GM23338 (cell line): ENCODE measurements at places on chromosomes 12 and 14. TPM values are rescaled to one million over a fixed set of nuclear protein-coding genes. Genes with fewer than 3 reads are reported as not detected.
A peak's percentile ranks its signal among the peaks of the same experiment; 100 is the strongest.

- peak; percentile 29 for DNase-seq
Measured at GRCh38 chr12:66426696-66427095, 124.4 kb downstream of the HELB start.

DNA sequence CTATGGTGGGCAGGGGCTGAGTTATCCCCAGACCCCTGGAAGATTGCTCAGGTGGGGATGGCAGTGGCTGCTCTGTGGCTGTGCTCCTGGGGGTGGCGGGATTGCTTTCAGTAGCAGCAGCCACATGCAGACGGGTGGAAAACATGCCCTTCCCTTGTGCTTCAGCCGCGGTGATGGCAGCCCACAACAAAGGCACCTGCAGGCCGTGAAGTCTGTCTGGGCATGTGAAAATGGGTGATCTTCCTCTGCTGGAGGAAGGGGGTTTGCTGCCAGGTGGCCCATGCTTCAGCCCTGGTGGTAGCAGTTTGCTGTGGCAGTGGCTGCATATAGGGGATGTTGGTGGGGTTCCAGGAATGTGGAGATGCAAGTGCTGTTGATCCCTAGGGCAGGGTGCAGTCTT lies 326.2 kb upstream of the RGS6 start:
- DNase-seq: no peak

DNA sequence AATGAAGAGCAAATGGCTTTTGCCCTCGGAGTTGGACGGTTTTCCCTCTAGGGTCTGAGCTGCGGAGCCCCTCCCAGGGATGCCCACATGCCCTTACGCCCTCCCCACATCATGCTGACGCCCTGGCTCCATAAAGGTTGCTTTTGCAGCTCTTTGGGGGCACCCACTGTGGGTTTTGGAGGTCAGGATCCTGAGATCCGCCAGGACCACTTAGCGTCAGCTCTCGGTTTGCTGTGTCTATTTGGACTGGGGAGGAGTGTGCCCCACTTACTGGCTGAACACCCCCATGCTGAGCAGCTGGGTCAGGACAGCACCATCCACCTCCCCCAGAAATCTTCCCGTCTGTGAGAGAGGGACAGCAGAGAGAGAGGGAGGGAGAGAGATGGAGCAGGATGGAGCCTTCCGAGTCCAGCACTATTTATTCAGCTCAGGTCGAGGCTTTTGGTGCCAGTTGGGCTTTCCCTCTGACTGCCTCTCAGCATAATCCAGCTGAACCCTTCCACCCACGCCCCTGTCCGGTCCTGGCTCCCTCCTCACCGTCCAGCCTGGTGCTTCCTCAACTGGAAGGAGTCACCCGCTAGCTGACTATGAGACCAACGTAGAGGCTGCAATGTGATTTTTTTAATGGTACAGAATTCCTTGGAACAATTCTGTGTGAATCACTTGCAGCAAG lies 18.9 kb upstream of the LRTM2 start:
- DNase-seq: no peak

The COCH gene
- total RNA-seq: 20.6 and 23.3 TPM in 2 replicates

DNA sequence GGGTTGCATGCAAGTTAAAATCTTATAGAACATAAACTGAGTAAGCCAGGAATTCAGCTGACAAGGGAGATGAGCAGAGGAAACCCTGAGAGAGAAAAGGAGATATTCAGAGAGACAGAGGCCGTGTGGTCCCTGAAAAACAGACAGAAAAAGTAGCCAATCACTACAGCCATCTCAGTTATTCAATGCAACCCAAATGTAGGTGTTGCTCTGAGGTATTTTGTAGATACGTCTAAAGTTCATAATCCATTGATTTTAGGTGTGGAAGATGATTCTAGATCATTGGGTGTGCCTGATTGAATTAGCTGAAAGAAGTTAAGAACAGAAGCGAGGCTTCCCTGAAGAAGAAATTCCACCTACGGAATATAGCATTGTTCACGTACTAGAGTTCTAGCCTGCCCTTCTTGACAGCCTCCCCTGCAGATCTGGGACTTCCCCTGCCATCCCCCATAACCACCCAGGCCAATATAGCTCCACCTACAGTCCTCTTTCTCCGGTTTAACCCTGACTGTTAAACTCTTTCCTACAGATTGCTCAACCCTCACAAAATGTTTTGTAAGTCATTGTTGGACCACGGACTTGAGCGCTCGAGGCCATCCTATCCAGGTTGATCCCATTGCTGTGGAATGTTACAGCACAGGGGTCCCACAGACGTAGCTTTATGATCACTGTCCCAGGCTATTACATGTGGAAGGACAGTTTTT lies 21.7 kb downstream of the AICDA start:
- peak; percentile 53 for DNase-seq

- DNase-seq: no peak
Measured at GRCh38 chr14:26996246-26996645, 398.4 kb upstream of the NOVA1 start.

DNA sequence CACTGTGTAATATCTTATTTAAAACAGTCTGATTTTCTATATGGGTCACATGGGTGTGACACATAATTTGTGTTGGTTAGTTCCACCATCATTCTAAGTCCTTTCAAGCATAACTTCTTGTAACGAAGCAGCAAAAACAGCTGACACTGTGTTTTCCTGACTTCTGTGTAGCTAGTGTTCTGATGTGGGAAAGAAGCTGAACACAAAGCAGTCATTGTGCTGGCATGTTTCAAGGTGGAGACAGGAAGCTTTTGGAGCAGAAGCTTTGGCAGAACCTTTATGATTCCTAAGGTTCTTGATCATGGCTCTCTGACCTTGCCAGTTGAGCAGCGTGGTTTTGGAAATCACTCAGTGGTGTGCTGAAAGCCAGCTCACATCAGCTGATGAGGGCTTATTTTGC lies 351.7 kb upstream of the MDGA2 start:
- DNase-seq: no peak

The OR6S1 gene
- not detected in 2 replicates for total RNA-seq

DNA sequence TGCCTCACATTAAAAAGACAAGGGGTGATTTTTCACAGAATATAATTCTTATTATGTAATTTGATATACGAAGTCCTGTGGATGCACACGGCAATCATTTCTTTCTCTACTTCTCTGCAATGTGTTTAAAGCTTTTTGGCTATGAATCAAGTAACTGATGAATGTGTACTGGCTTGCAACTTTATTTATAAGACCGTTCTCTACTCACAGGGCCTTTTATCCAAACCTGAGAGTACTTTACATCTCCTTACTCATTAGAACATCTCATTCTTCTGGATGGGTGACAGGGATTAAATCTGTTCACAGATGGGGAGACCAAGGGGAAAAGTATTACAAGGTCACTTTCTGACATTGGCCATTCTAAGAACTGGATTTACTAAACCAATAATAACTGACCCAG lies 215.8 kb upstream of the DIO2 start:
- DNase-seq: no peak

GRCh38 chr14:91036741-91037469 lies 23.5 kb downstream of the RPS6KA5 start:
- no peak for DNase-seq

The OTOGL gene
- total RNA-seq: 0.35 and 0.66 TPM in 2 replicates

The PZP gene
- 0.43 TPM in 1 of 2 replicates, not detected in the other for total RNA-seq

The SYCP3 gene
- 0.07 TPM in 1 of 2 replicates, not detected in the other for total RNA-seq
